ENCODE measurements at places on chromosomes 13 and 19. TPM values are rescaled to one million over a fixed set of nuclear protein-coding genes. Genes with fewer than 3 reads are reported as not detected.

NLRP4 gene
- total RNA-seq: not detected

CEACAM3 gene
- total RNA-seq: 4.3 TPM

TEX101 gene
- not detected for total RNA-seq

KLK5 gene
- total RNA-seq: not detected

CGB1 gene
- not detected for total RNA-seq

FRY gene
- total RNA-seq: 93.7 TPM

PEAK3 gene
- total RNA-seq: 7.5 TPM

MAP3K10 gene
- total RNA-seq: 17.4 TPM

CEACAM6 gene
- 369 TPM for total RNA-seq

MEIS3 gene
- 5.3 TPM for total RNA-seq

CPB2 gene
- 33.5 TPM for total RNA-seq

MAMSTR gene
- total RNA-seq: 1.5 TPM

CYP2S1 gene
- 11.0 TPM for total RNA-seq

GPR183 gene
- 9.0 TPM for total RNA-seq

HSD17B14 gene
- total RNA-seq: 22.7 TPM

KLK6 gene
- total RNA-seq: not detected

YJEFN3 gene
- total RNA-seq: 6.6 TPM

KLK3 gene
- total RNA-seq: not detected

PNMA8B gene
- total RNA-seq: 1.5 TPM

C19orf38 gene
- total RNA-seq: 11.7 TPM

SRRM5 gene
- 0.24 TPM for total RNA-seq

ZNF536 gene
- 0.12 TPM for total RNA-seq

CAMSAP3 gene
- 25.6 TPM for total RNA-seq

C19orf53 gene
- 68.0 TPM for total RNA-seq

SIGLEC5 gene
- total RNA-seq: 3.1 TPM

ZNF562 gene
- total RNA-seq: 31.8 TPM

ATP13A1 gene
- 71.9 TPM for total RNA-seq

FAM83E gene
- total RNA-seq: 34.1 TPM

LRRC25 gene
- 35.4 TPM for total RNA-seq

ZNF878 gene
- 0.35 TPM for total RNA-seq

DOCK6 gene
- total RNA-seq: 106 TPM

FBL gene
- 117 TPM for total RNA-seq

KLHL1 gene
- total RNA-seq: not detected

GARIN5B gene
- not detected for total RNA-seq

FFAR2 gene
- 4.7 TPM for total RNA-seq

KANK3 gene
- total RNA-seq: 49.0 TPM

INSR gene
- 37.3 TPM for total RNA-seq

LAMP1 gene
- 353 TPM for total RNA-seq

DNAAF3 gene
- total RNA-seq: 12.8 TPM

ZNF112 gene
- total RNA-seq: 4.8 TPM

FAM124A gene
- 4.1 TPM for total RNA-seq

SLC7A10 gene
- 0.62 TPM for total RNA-seq

ETV2 gene
- 1.1 TPM for total RNA-seq

CTXN1 gene
- total RNA-seq: 5.8 TPM

LRCH1 gene
- total RNA-seq: 25.9 TPM
